ENCODE measurements at places on chromosomes 3 and 15. TPM values are rescaled to one million over a fixed set of nuclear protein-coding genes. Genes with fewer than 3 reads are reported as not detected.
A peak's percentile ranks its signal among the peaks of the same experiment; 100 is the strongest.

DNA sequence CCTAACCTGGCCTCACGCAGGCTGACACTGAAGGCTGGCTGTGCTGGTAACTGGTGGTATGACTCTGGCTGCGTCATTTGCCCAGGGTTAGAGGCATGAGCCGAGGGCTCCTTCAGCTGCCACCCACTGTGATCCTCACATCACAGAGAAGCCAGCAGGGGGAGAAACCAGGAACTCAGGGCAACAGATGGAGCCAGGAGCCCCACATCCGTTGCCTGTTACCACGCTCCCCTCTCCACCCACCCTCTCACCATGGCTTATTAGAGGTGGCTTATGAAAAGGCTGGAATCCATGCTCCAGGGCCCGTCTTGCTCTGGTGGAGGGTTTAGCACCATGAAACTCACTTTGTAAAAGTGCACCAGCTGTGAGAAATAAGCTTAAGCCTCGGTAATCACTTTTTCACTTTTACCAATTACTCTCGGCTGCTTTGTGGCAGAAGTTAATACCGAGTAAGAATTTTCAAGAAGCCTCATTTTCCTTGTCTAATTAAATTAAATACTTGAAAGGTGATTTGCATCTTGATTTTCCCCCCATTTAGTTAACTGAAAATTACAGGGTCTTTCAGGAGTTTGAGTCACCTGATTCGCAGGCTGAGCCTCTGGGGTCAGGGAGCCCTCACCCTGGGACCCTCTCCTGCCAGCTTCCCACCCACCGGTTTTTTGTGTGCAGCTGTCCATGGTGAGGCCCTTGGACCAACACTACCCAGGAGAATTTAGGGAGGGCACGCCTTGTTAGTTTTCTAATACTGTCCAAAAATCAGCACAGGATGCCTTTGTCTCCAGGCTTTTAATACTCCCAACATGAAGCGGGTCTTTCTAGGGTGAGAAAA lies 60.9 kb downstream of the ASB7 start:
- H3K4me1 ChIP-seq, result peaks cover 36% of the 10 kb centered on the region
- H3K4me3 ChIP-seq, result no peak overlapping the region
- no peaks in the 10 kb centered on the region for H3K27me3 ChIP-seq
- H3K36me3 ChIP-seq, result no peaks in the 10 kb centered on the region

- H3K36me3 ChIP-seq, result no peaks in the 10 kb centered on the region
- no peaks in the 10 kb centered on the region for H3K4me1 ChIP-seq
- H3K27ac ChIP-seq, result no peak overlapping the region
- no peak overlapping the region for H3K4me3 ChIP-seq
Observed at GRCh38 chr3:169554611-169555010, 108.9 kb downstream of the MECOM start.

GRCh38 chr3:139506766-139507165 lies 30.4 kb upstream of the RBP2 start:
- H3K27ac ChIP-seq, result no peak overlapping the region
- no peak overlapping the region for H3K4me3 ChIP-seq
- H3K36me3 ChIP-seq, result no peaks in the 10 kb centered on the region
- no peak for DNase-seq

DNA sequence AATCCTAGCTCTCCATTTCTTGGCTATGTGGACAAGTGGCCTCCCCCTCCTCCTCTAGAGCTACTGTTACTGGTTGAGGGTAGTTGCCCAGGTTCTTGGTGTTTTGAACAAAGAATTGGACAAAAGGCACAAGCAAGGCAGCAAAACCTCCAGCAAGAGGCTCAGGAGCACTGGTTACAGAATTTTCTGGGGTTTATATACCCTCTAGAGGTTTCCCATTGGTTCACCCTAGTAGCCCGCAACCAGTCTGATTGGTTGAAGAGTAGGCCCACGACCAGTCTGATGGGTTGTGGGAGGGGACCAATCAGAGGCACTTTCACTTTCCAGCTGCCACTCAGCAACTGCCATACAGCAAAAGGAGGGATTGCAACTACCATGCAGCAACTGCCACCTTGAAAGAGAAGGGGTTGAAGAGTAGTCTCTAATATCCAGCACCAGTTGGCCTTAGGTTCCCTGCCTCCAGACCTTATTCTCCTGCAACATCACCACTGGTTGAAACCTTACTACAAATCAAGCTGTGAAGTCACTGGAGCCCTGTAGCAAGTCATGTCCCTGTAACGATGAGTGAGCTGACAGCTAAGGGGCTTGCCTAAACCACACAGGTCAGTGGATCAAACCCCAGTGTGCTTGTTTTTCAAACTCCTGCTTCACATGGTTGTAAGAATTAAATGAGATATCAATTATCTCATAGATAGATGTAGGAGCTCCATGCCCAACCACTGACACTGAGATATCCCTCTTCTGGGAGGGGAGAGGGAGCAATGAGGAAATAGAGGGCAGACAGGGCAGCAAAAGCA lies 2.9 kb upstream of the C15orf39 start:
- H3K27ac ChIP-seq, result no peak overlapping the region
- peaks cover 27% of the 10 kb centered on the region for H3K4me1 ChIP-seq
- peak; percentile 63 for DNase-seq
- H3K27me3 ChIP-seq, result no peaks in the 10 kb centered on the region

DNA sequence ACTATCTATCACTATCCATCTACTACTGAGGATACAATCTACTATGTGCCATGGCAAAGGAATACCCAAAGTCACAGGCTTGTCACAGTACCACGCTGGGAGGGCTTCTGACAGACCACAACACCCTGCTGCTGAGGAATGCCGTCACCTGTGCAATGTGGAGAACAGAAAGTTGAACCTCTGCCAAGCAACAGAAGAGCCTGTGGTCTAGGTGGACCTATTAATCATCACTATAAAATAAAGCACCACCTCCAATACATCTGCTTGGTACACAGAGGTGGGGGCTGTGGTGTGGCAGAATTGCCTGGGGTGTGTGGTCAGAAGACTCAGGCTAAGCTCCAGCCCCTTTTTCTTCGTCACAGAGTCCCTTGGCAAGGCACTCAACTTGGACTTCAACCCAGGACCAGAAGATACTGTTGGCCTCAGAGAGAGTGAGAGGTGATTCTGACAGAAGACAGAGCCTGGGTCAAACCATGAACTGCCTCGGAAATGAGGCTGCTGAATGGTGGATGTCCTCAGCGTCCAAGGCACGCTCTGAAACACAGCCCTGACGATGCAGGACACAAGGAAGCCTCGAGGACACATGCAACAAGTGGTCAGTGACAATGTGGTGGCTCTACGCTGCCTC lies 189.4 kb upstream of the CHRNA7 start:
- no peak for DNase-seq
- no peak overlapping the region for H3K27ac ChIP-seq
- no peaks in the 10 kb centered on the region for H3K27me3 ChIP-seq
- no peaks in the 10 kb centered on the region for H3K36me3 ChIP-seq

GRCh38 chr3:144361002-144361401 lies 389.4 kb downstream of the DIPK2A start:
- no peak overlapping the region for H3K27ac ChIP-seq
- no peaks in the 10 kb centered on the region for H3K27me3 ChIP-seq
- no peaks in the 10 kb centered on the region for H3K4me1 ChIP-seq
- DNase-seq, result no peak

DNA sequence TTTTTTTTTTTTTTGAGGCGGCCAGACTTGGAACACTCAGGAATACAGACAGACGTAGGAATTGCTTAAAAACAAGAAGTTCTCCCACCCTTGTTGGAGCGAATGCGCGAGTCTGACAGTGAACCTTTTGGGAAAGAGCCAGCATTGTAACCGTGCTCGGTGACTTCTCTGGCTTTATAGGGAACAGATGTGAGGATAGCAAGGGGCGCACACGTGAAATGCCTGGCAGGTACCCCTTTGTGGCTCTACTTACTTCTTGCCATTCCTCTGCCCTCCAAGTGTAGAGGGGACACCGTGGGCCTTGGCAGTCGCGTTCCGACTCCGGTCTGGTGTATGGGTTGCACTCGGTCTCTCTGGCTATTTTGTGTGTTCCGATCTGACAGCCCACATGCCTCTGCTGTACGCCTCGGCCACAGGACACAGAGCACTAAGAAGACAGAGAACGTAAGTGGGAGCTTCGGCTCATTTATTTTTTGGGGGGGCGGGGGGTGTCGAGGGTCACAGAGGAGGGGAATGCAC lies 126.4 kb downstream of the ADAMTS9 start:
- no peaks in the 10 kb centered on the region for H3K36me3 ChIP-seq
- H3K4me3 ChIP-seq, result no peak overlapping the region
- H3K4me1 ChIP-seq, result no peaks in the 10 kb centered on the region
- no peak for DNase-seq
- H3K27me3 ChIP-seq, result no peaks in the 10 kb centered on the region
- no peak overlapping the region for H3K27ac ChIP-seq

GRCh38 chr15:99502661-99503060 lies 63.1 kb upstream of the MEF2A start:
- H3K27me3 ChIP-seq, result no peaks in the 10 kb centered on the region
- no peaks in the 10 kb centered on the region for H3K36me3 ChIP-seq
- DNase-seq, result no peak
- no peak overlapping the region for H3K27ac ChIP-seq
- no peak overlapping the region for H3K4me3 ChIP-seq

DNA sequence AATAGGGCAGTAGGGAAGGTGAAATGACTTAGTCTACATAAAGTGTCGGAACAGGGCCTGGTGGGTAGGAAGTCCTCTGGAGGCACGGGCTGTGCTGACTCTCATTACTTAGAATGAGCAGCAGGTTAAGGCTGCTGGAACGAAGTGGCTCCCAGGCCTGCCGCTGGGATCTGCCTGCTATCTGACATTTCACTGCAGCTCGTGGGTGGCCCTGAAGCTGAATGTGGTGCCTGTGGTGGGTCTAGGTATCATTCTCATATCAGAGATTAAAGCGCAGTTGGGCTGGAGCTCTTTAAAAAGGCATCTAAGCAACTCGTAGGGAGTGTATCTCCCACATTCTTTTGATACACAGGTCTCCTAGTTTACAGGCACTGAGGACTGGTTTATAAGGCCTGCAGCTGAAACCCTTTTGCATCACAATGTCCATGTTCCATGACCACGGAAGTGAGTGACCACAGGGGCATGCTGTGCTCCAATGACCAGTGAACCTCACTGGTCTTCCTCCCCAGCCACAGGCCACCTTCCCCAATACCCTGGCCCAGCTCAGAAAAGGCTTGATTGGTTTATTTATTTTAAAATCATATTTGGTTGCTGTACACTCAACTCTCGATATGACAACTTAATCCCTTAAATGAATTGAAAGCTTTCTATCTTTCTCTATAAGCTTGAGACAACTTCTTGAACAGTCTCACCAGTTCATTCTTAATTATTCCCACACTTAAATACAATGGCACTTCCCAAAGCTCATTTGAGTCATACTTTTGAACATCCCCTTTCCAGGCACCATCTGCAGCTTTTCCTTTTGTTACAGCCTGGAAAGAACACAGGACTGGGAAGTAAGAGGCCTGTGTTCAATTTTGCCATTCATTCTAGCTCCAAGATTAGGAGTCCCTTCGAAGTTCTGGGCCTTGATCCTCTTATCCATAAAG lies 19.0 kb downstream of the ADAMTS9 start:
- peak overlapping the region; percentile 52 for H3K27ac ChIP-seq
- no peaks in the 10 kb centered on the region for H3K36me3 ChIP-seq
- no peak overlapping the region for H3K4me3 ChIP-seq
- no peaks in the 10 kb centered on the region for H3K27me3 ChIP-seq

GRCh38 chr15:31255176-31255510 lies 71.5 kb upstream of the KLF13 start:
- no peak overlapping the region for H3K4me3 ChIP-seq
- no peak for DNase-seq
- H3K4me1 ChIP-seq, result no peaks in the 10 kb centered on the region
- no peak overlapping the region for H3K27ac ChIP-seq

- DNase-seq, result no peak
- H3K27me3 ChIP-seq, result no peaks in the 10 kb centered on the region
- H3K36me3 ChIP-seq, result no peaks in the 10 kb centered on the region
- H3K4me1 ChIP-seq, result peaks cover 20% of the 10 kb centered on the region
- no peak overlapping the region for H3K27ac ChIP-seq
Observed at GRCh38 chr3:69442771-69443311, 57.0 kb upstream of the FRMD4B start.

GRCh38 chr3:182567700-182568099 lies 225.6 kb upstream of the ATP11B start:
- H3K36me3 ChIP-seq, result no peaks in the 10 kb centered on the region
- H3K4me3 ChIP-seq, result no peak overlapping the region
- no peak for DNase-seq
- H3K27me3 ChIP-seq, result no peaks in the 10 kb centered on the region
- no peaks in the 10 kb centered on the region for H3K4me1 ChIP-seq

GRCh38 chr15:101396484-101397261 lies 92.8 kb downstream of the PCSK6 start:
- no peak for DNase-seq
- H3K36me3 ChIP-seq, result no peaks in the 10 kb centered on the region
- H3K27me3 ChIP-seq, result no peaks in the 10 kb centered on the region
- H3K4me3 ChIP-seq, result no peak overlapping the region
- peaks cover 20% of the 10 kb centered on the region for H3K4me1 ChIP-seq
- no peak overlapping the region for H3K27ac ChIP-seq

Gene NR2E3
- total RNA-seq, result not detected

Gene MESP2
- not detected for total RNA-seq

Gene GOLGA6L24
- not detected for total RNA-seq

Gene MFN1
- 29.7 TPM for total RNA-seq

Gene ATP8B4
- total RNA-seq, result not detected

Gene SSUH2
- total RNA-seq, result not detected

Gene EEFSEC
- 2.5 TPM for total RNA-seq

Gene SHF
- 2.0 TPM for total RNA-seq
